HFFc6 (cell line): ENCODE measurements at places on chromosomes 2 and 18. TPM values are rescaled to one million over a fixed set of nuclear protein-coding genes. Genes with fewer than 3 reads are reported as not detected.

SOX11 gene
- not detected in 2 replicates for total RNA-seq

LYPD6 gene
- 23.5 to 34.1 TPM (median 31.3 TPM) in 3 replicates for total RNA-seq

DNA sequence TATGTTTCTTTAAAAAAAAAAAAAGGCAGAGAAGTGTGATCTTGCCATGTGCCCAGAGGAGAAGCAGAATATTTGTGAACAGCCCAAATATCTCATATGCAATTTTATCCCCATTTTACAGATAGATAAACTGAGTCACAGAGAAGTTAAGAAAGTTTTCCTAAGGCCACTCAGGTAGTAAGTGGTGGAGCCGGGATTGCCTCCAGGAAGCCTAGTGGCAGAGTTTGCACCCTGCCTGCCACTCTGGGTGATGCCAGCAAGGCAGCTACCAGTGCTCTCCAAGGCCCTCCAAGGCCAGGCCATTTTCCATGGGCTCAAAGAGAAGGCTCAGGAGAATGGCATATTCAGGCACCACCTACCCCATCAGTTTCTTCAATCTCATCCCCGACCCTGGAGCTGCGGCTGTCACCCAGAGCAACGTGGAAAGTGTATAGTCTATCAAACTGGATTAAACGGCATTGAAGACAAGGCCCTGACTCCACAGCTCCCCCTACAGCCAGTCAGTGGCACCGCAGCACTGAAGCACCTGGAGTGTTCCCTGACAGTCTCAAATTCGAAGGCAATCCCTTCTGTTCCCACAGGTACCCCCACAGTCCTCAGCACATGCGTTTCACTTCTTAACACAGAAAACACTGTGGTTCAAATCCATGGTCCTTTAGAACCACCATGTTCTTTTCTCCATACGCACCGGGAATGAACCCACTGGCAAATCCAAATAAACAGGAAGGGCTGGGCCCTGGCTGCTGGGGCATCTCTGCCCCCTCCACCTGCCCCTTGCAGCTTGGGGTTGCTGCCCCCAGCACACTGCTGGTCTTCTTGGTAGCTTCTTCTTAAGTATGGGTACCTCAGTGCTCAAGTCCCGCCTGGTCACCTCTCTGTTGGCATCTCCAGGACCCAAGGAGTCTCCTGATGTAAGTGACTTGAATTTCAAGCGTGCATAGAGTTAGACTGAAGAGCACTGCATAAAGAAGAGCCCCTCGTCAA, 175.3 kb downstream of the INHBB start:
- peaks cover 20% of the 10 kb centered on the region for H3K27me3 ChIP-seq
- peaks cover 30% of the 10 kb centered on the region for H3K4me1 ChIP-seq
- no peak for DNase-seq
- H3K36me3 ChIP-seq, result no peaks in the 10 kb centered on the region
- H3K27ac ChIP-seq, result no peak overlapping the region

- no peak overlapping the region for H3K4me3 ChIP-seq
- no peaks in the 10 kb centered on the region for H3K27me3 ChIP-seq
- DNase-seq, result no peak
- H3K36me3 ChIP-seq, result no peaks in the 10 kb centered on the region
- no peak overlapping the region for H3K27ac ChIP-seq
- peaks cover 17% of the 10 kb centered on the region for H3K4me1 ChIP-seq
Measured at GRCh38 chr2:165112789-165113188, 91.1 kb downstream of the SCN3A start.

- no peak for DNase-seq
- H3K27ac ChIP-seq, result no peak overlapping the region
- no peak overlapping the region for H3K4me3 ChIP-seq
- no peaks in the 10 kb centered on the region for H3K36me3 ChIP-seq
- H3K27me3 ChIP-seq, result peaks cover 46% of the 10 kb centered on the region
Measured at GRCh38 chr2:72001937-72002690, 145.5 kb downstream of the CYP26B1 start.

TBR1 gene
- total RNA-seq, result 0.05 TPM in 1 of 3 replicates, not detected in the others

CMPK2 gene
- not detected in 3 replicates for total RNA-seq

RAB17 gene
- total RNA-seq, result 0.16 to 0.56 TPM (median 0.18 TPM) in 3 replicates

- peaks cover 57% of the 10 kb centered on the region for H3K4me1 ChIP-seq
- 0 out of 2 replicates have a peak, but pooled peaks cover 8% of the 10 kb centered on the region for H3K36me3 ChIP-seq
- peak overlapping the region; percentile 18 for H3K27ac ChIP-seq
- no peak for DNase-seq
Measured at GRCh38 chr2:189374481-189374880, 66.8 kb upstream of the WDR75 start.

GRCh38 chr2:234569776-234570430, 73.0 kb upstream of the ARL4C start:
- H3K4me3 ChIP-seq, result no peak overlapping the region
- peaks cover 3% of the 10 kb centered on the region for H3K27me3 ChIP-seq
- DNase-seq, result no peak
- no peaks in the 10 kb centered on the region for H3K36me3 ChIP-seq

GRCh38 chr18:58338961-58339592, 289.8 kb downstream of the ALPK2 start:
- H3K27me3 ChIP-seq, result peaks cover 2% of the 10 kb centered on the region; the same call in 1 of the 2 replicates
- no peak overlapping the region for H3K27ac ChIP-seq
- DNase-seq, result no peak

DNA sequence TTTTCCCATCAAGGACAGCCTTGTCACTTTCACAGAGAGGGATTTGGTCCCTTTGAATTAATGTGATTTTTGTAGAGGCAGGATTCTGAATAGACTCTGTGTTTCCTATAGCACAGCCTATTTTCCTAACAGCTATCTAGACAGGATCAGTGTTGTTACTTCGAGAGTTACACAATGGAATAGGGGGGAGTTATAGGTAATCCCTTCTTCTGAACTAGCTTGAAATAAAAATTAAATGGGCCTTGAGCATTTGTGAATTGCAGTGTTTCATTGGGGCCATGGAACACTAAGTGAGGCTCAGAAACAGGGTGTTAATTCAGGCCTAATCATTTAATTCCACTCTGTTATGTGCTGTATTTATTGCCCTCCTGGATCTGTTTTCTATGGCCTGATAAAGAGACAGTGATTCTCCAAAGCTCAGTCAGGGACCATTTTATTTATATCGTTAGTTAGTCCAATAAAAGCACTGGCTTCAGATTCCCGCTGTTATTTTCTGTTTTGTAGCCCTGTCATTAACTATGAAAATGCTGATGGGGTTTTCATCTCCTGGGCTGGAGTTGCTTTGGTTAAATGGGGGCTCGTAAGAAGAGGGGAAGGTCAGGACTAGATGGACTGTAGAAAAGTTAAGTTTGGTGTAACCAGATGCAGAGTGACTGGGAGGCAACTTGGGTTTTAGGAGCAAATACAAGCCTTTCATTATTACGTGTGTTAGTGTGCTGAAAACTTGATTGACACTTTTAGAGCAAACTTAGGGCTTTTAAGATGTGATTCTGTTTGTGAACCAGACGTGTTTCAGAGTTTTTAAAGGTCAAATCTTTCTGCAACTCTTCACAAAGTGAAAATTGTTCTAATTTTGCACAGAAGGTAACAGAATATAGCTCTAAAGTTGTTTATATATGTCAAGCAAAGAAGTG, 461.0 kb upstream of the HNRNPA3 start:
- no peaks in the 10 kb centered on the region for H3K36me3 ChIP-seq
- no peak overlapping the region for H3K4me3 ChIP-seq
- H3K4me1 ChIP-seq, result no peaks in the 10 kb centered on the region
- no peak for DNase-seq

C2orf72 gene
- total RNA-seq, result not detected in 3 replicates

DNA sequence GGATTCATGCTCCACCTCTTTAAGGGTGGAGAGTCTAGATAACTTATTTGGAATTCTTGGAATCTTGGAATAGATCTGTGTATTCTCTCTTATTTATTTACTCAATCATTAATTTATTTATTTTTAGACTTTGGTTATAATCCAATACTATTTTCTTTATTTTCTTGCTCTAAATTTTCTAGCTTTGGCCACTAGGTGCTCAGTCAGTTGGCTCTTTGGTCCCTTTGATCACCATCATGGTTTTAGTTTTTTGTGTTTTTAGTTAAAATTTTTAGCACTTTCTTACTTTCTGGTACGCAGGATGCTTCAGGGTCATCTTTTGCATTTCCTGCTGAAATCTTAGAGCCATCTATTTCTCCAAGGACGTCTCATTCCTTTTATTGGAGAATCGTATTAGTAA, 5.2 kb upstream of the PLEK start:
- H3K4me1 ChIP-seq, result 0 out of 2 replicates have a peak, but pooled peaks cover 8% of the 10 kb centered on the region
- peaks cover 4% of the 10 kb centered on the region for H3K27me3 ChIP-seq
- no peak overlapping the region for H3K4me3 ChIP-seq
- no peak overlapping the region for H3K27ac ChIP-seq
- H3K36me3 ChIP-seq, result no peaks in the 10 kb centered on the region

ALKAL2 gene
- total RNA-seq, result not detected in 2 replicates

UGT1A10 gene
- total RNA-seq, result not detected in 3 replicates

GRCh38 chr18:80247393-80247841, at the start of gene PARD6G:
Gene PARD6G (minus strand): TSS chr18:80247514. CDS start chr18:80247348, 166 bp downstream.
- H3K36me3 ChIP-seq, result no peaks in the 10 kb centered on the region
- H3K27ac ChIP-seq, result no peak within 1 kb of the TSS
- peaks cover 26% of the 10 kb centered on the region for H3K27me3 ChIP-seq
- peak; percentile 52 for DNase-seq
- H3K4me1 ChIP-seq, result peaks cover 17% of the 10 kb centered on the region

DNA sequence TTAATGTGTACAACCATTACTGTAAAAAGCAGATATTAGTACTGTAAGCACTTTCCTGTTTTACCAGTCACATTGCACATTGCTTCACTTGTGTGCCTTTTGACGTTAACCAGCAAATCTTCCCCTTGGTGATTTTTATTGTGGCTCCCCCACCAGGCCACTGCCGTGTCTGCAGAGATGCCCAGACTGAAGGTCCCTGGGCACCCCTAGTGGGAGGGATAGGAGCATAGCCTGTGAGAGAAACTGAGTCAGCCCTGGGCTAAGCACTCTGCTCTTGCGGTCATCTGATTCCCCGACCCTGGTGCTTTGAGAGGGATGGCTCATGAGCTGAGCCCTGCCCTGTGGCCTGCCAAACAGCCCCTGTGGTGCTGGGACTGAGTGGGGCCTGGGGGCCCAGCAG, 73.4 kb downstream of the INPP4A start:
- no peak overlapping the region for H3K27ac ChIP-seq
- H3K4me3 ChIP-seq, result no peak overlapping the region
- peaks cover 49% of the 10 kb centered on the region for H3K4me1 ChIP-seq
- no peaks in the 10 kb centered on the region for H3K27me3 ChIP-seq
- peaks cover 4% of the 10 kb centered on the region; the same call in 1 of the 2 replicates for H3K36me3 ChIP-seq

GRCh38 chr2:173574324-173575112, 219.8 kb downstream of the CDCA7 start:
- H3K4me1 ChIP-seq, result peaks cover 54% of the 10 kb centered on the region
- peaks cover 3% of the 10 kb centered on the region; the same call in 1 of the 2 replicates for H3K27me3 ChIP-seq
- H3K36me3 ChIP-seq, result 0 out of 2 replicates have a peak, but pooled peaks cover 4% of the 10 kb centered on the region
- peak; percentile 56 for DNase-seq
- no peak overlapping the region for H3K4me3 ChIP-seq

DNA sequence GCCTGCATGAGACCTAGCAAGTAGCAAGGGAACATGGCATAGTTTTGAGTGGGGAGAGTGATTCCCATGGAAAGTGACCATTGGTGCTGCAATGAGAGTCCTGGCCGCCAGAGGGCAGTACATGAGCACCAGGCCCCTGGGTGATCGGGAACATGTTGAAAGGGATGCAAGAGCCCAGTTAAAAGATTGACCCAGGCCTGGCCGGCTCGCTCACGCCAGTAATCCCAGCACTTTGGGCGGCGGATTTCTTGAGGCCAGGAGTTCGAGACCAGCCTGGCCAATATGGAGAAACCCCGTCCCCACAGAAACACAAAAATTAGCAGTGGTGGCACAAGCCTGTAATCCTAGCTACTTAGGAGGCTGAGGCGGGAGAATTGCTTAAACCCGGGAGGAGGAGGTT, 22.2 kb downstream of the FAP start:
- peak; percentile 57 for DNase-seq
- H3K4me1 ChIP-seq, result peaks cover 36% of the 10 kb centered on the region
- H3K4me3 ChIP-seq, result no peak overlapping the region
- H3K27me3 ChIP-seq, result no peaks in the 10 kb centered on the region; the same call in 1 of the 2 replicates

GPC1 gene
- 335 to 430 TPM (median 395 TPM) in 3 replicates for total RNA-seq

DNA sequence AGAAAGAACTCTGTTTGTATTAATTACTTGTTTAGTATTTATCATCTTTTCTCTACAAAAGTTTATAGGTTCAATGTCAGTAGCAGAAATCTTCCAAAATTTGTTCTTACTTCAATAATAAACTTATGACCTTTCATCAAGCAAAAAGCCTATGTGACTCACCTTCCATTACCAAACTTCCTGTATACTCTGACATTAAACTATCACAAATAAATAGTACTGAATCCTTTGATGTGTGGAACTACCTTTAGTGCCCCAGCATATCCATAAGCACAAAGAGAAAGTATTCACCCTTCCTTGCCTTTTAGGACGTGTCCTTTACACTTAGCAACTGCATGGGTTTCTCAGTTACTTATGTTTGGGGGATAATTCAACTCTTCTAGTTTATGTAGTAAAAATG, 166.0 kb downstream of the EHBP1 start:
- peaks cover 73% of the 10 kb centered on the region for H3K36me3 ChIP-seq
- no peaks in the 10 kb centered on the region for H3K27me3 ChIP-seq
- H3K4me3 ChIP-seq, result no peak overlapping the region
- DNase-seq, result no peak

DNA sequence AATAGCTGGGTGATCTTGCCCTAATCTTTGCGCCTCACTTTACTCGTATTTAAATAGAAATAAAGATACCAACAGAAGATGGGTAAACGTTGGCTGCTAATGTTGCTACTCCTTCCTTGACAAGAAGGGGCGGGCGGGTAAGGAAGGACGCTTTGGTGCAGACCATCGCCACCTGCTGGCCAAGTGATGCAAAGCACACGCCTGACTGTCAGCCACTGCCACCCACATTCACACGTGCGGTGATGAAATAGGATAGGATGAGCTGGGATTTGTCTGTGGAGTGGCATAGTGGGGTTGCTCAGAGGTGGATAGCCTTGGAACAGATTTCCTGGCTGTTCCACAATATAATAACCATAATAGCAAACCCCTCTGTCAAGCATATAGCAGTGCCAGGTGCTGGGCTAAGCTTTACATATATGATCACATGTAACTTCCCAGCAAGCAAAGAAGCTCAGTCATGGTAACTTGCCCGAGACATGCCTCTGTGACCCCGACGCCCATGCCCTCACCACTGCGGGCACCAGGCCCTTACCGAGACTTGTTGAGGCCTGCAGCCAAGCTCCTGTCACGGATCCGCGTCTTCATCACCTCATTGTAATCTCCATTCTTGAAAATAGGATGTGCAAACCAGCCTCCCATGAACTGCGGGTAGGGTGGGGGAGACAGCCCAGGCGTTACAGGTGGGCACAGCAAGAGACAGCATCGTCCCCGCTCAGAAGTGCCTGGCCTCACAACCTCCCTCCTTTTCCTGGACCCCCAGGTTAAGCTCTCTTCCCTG, 39.3 kb downstream of the LCT start:
- H3K27me3 ChIP-seq, result peaks cover 2% of the 10 kb centered on the region; the same call in 1 of the 2 replicates
- H3K4me1 ChIP-seq, result peaks cover 11% of the 10 kb centered on the region
- peak; percentile 77 for DNase-seq
- H3K4me3 ChIP-seq, result no peak overlapping the region

IL1F10 gene
- total RNA-seq, result not detected in 3 replicates

DNA sequence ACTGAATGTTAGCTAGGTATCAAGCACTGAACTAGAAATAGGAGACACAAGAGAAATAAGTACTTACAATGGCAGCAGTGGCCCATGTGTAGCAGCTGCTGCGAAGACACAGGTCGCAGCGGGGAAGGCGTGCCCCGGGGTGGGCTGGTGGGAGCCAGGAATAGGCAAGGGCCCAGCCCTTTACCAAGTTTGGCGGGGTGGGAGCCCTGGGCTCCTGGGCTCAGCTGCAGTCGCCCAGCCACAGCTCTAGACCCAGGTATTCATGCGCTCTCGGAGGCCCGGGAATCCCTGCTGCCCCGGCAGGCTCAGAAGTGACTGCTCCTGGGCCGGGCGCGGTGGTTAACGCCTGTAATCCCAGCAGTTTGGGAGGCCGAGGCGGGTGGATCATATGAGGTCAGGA, 1287.3 kb downstream of the CNTNAP5 start:
- no peak overlapping the region for H3K4me3 ChIP-seq
- no peak for DNase-seq
- no peaks in the 10 kb centered on the region for H3K4me1 ChIP-seq
- H3K27ac ChIP-seq, result no peak overlapping the region
- no peaks in the 10 kb centered on the region for H3K27me3 ChIP-seq
